ENCODE measurements at places on chromosomes 4 and X. TPM values are rescaled to one million over a fixed set of nuclear protein-coding genes. Genes with fewer than 3 reads are reported as not detected.

Gene REELD1
- not detected for total RNA-seq

Gene ZFP92
- 0.26 TPM for total RNA-seq

Gene TRIM75
- total RNA-seq, result not detected

Gene OPN1MW2
- not detected for total RNA-seq

Gene SNCA
- 121 TPM for total RNA-seq

Gene C4orf17
- not detected for total RNA-seq

Gene RADX
- 0.09 TPM for total RNA-seq

Gene CLDN22
- not detected for total RNA-seq

Gene STAP1
- under 0.01 TPM for total RNA-seq

Gene TMEM156
- not detected for total RNA-seq

Gene MAGEB2
- not detected for total RNA-seq

Gene SRPX2
- total RNA-seq, result 4.0 TPM

Gene EDA
- total RNA-seq, result 1.5 TPM

Gene GTPBP6
- 26.3 TPM for total RNA-seq

Gene PTPN13
- 0.98 TPM for total RNA-seq

Gene ZDHHC15
- not detected for total RNA-seq

Gene AMBN
- total RNA-seq, result not detected

Gene IBSP
- not detected for total RNA-seq

Gene SSX4B
- not detected for total RNA-seq

Gene ZNF732
- 0.60 TPM for total RNA-seq

Gene LONRF3
- total RNA-seq, result 37.7 TPM

Gene PCSK1N
- 0.11 TPM for total RNA-seq

Gene GABRA4
- total RNA-seq, result not detected

Gene SPOCK3
- total RNA-seq, result 0.09 TPM

Gene GLRA2
- total RNA-seq, result not detected

Gene RHOXF1
- total RNA-seq, result not detected

Gene CAMK2D
- total RNA-seq, result 60.3 TPM

Gene XG
- total RNA-seq, result 0.11 TPM

Gene SSX1
- not detected for total RNA-seq

Gene BGN
- 11.2 TPM for total RNA-seq

Gene ADAM29
- total RNA-seq, result not detected

Gene NAA11
- total RNA-seq, result not detected

Gene ETNPPL
- total RNA-seq, result not detected

Gene GABRB1
- not detected for total RNA-seq

Gene ASB9
- total RNA-seq, result 0.43 TPM

Gene COQ2
- total RNA-seq, result 20.3 TPM

Gene FOXR2
- total RNA-seq, result not detected

Gene MAGIX
- total RNA-seq, result 0.76 TPM
